ENCODE measurements at places on chromosomes 12 and 14. TPM values are rescaled to one million over a fixed set of nuclear protein-coding genes. Genes with fewer than 3 reads are reported as not detected.

The BICDL1 gene
- 0.19 TPM for total RNA-seq

The LRP1-AS gene
- not detected for total RNA-seq

The SLC2A14 gene
- total RNA-seq, result 0.56 TPM

- no peak for DNase-seq
Observed at GRCh38 chr12:14367040-14367661, 1.7 kb downstream of the ATF7IP start.
